Right lung (tissue), 10 donors: ENCODE measurements at places on chromosomes 3 and 15. TPM values are rescaled to one million over a fixed set of nuclear protein-coding genes. Genes with fewer than 3 reads are reported as not detected.

- peak; percentile 38 for DNase-seq
Observed at GRCh38 chr15:52227456-52227855, 36.3 kb upstream of the GNB5 start.

DNA sequence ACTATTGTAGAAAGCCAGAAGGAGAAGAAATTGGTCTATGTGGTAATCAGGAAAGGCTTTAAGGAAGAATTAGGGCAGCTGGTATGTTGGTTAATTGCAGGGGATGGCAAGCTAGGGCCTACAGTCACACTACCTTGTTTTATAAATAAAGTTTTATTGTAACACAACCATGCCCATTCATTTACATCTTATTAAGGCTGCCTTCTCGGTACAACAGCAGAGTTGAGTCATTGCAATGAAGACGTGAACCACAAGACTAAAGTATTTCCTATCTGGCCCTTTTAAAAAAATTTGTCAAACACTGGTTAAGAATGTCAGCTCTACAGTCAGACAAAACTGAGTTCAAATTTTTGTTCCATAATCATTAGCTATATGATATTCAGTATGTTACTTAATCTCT is 8.3 kb downstream of the SERPINI1 start:
- DNase-seq: no peak

DNA sequence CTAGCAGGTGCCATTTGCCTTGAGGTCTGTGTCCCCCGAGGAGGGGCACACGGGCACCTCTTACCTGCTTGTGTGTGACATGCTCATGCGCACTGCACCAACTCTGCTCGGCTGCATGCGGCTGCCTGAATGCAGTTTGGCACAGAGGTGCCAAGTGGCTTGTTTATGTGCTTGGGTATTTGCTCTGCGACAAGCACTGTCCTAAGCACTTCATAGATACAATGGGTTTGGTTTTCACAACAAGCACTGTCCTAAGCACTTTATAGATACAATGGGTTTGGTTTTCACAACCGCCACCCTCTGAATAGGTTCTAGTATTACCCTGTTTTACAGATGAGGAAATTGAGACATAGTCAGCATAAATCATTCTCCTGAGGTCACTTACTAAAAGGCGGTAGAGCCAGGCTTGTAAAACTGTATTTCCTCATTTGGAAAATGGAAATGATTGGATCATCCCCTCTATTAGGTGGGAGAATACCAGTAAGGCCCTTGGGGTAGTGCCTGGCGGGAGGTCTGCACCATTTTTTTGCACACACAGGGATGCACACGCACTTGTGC is 487 bp downstream of the ITIH4 start:
- DNase-seq: no peak

GRCh38 chr15:82093774-82094211 is 48.0 kb upstream of the MEX3B start:
- DNase-seq: no peak

DNA sequence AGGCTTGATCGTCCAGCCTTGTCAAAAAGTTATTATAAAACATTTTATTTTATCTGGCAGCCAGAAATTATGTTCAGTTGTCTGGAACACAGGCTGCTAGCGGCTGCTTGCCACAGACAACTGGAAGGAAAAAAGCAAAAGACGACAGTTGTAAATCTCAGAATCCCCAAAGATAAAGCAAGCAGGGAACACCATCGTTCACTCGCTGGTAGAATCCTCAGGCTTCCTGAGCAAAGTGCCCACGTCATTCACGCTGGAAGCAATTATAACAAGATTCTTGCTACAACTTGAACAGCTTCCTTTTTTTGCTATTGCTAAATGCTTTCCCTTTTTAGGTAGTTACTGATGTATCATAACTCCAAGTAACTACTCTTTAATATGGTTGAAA is 33.6 kb downstream of the ADAMTS17 start:
- DNase-seq: peak; percentile 25

DNA sequence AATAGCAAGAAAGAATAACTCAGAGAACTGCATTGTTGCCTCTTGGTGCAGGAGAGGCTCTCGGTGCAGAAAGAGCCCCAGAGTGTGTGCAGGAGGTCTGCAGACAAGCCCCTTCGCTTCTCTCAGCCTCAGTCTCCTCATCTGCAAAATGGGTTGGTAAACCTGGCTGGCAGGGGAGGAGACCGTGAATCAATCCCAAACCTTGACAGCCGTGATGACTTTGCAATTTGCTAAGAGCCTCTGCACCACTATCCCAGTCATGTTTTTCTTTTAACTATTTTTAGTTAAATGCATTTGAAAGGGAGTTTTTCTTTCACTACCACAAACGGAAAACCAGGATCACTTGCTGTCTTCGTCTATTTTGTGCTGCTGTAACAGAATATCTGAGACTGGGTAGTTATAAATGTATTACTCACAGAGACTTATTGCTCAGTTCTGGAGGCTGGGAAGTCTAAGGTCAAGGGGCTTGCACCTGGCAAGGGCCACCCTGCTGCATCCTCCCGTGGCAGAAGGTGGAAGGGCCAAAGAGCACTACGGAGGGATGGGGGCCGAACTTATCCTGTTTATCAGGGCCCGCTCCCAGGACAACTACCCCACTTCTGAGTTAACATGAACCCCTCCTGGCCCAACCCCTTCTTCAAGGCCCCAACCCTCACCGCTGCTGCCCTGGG is 14.2 kb upstream of the IQSEC1 start:
- DNase-seq: no peak

DNA sequence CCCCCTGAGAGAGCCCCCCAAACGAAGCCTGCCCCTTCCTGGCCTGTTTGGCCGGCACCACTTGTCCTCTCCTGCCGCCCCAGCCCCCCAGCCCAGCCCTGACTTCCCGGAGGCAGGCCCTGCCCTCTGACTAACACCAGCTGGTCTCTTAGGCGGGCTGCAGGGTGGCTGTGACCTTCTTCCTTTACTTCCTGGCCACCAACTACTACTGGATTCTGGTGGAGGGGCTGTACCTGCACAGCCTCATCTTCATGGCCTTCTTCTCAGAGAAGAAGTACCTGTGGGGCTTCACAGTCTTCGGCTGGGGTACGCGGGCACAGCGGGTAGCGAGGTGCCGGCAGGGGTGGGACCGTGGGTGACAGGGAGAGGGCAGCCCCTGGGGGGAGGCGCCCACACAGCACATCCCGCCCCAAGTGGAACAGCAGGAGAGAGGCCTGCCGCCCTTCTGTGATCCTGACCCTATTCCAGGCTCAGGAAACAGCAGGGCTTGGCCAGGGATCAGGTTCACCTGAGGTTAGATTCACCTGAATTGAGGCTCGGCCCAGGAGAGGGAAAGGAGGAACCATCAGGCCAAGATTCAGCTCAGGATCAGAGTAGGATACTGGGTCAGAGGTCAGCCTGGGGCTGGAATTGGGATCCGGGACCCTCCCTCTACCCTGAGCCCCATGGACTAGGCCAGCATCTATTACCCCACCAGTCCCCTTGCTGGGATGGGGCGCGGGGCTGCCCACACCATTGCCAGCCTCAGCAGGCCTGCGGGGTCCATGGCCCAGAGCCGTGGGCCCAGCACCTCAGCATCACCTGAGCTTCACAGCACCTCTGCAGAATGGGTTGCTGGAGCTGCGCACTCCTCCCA is 21.9 kb downstream of the PTH1R start:
- no peak for DNase-seq

GRCh38 chr15:62453375-62453774 is 288.3 kb upstream of the C2CD4B start:
- DNase-seq: no peak

DNA sequence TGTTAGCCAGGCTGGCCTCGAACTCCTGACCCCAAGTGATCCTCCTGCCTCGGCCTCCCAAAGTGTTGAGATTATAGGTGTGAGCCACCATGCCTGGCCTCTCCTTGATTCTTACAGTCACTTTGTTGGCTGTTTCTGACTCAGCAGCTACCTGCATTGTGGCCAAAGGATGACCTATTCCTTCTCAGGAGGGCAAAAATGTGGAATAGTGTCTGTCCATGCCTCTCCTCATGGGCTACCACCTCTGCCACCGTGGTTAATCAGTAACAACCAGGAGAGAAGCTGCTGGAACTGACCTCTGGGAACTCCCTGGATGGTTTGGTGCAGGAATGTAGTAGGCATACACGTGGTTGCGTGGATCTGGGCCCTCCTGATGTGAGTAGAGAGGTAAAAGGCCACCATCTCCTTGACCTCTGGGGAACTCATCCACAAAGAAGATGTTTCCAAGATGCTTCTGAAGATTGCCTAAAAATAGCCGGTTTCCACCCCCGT is 63.3 kb downstream of the FLNB start:
- DNase-seq: no peak

DNA sequence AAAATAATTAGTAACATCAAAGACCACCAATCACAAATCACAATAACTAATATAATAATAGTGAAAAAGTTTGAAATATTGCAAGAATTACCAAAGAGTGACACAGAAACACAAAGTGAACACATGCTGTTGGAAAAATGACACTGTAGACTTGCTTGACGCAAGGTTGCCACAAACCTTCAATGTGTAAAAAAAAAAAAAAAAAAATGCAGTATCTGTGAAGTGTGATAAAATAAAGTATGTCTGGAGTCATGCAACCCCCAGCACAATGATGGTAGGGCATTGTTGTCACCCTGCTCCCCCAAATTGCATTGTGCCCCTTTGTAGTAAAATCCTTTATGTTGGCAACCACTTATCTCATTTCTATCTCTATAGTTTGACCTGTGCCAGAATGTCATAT is 190.6 kb downstream of the PLCL2 start:
- no peak for DNase-seq

GRCh38 chr3:157520485-157521150 is 17.4 kb upstream of the VEPH1 start:
- DNase-seq: peak; percentile 65

DNA sequence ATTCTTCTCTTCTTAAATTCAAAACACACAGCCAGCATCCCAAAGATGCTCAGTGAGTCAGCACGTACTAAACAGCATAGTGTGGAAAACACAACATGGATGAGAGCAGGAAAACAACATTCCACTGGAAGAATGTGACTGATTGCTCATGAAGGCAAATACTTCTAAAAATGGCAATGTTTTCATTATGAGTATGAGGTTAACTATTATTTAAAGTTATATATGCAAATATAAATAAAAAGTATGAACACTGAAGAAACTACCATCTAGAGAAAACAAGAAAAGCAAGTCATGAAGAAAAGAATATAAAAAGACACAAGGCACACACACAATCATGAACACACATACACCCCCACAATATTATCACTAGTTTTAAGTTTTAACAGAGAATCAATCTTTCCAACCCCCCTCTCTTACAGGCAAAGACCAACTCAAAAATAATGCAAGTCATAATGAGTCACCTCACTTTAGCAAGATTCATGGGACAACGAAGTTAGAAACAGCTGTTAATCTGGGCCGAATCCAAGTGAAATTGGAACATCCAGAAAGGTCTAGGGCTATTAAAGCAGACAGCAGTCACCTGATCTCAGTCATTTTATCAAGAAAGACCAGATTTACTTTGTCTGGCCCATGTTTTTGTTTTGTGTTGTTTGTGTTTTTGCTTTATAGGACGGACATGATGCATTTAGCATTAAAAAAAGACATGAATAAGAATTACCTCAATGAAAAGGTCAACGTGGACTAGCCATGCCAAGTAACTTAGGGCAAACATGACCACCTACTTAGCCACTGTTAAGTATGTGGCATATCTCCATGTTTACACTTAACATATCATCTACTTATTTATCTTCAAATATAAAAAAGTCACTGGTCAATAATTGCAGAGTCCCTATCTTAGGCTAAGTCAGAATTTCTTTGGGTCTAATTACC is 18.1 kb downstream of the GBE1 start:
- DNase-seq: peak; percentile 15

DNA sequence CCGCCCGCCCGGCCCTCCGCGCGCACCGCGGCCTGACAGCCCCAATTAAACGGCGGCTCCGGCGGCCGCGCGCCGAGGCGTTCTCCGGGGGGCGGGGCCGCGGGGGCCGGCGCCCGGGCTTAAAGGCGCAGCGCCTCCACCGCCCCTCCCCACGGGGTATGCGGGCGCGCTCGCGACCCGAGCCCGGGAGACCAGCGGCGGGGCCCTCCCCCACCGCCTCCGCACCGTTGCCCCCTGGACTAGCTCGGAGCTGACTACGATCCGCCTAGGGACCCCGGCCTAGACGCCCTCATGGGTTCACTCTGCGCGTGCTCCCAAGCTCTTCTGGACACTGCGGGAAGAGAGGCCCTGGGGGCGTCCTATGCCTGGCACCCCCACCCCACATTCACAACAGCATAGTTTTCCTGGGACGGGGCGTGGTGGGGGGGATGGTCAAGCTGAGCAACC is at the start of gene DUSP7:
DUSP7 (minus strand) TSS at position 51 of the 447 bp plus-strand sequence. CDS start 205 bp downstream, outside the sequence.
- peak; percentile 78 for DNase-seq

GRCh38 chr3:123137001-123137400 is 64.7 kb upstream of the SEC22A start:
- DNase-seq: no peak

DNA sequence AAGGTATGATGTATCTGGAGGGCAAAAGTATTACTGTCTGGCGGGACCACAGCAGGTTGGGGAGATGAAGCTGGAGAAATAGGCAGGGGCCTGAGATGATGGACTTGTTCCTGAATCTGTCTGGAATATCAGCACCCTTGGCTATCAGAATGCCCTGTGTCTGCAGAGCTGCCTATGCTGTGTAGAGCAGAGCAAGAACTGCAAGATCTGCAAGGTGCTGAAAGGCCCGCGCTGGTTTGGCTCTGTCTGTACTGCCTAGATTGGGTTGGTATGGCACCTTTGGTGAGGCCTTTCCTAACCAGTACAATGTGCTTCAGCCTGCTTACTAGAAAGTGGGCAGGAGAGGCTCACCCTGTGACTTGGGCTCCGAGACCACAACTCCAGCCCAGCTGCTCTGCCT is 96.8 kb downstream of the WDR76 start:
- DNase-seq: no peak

- no peak for DNase-seq
Observed at GRCh38 chr3:74268753-74269152, 345.7 kb downstream of the CNTN3 start.

DNA sequence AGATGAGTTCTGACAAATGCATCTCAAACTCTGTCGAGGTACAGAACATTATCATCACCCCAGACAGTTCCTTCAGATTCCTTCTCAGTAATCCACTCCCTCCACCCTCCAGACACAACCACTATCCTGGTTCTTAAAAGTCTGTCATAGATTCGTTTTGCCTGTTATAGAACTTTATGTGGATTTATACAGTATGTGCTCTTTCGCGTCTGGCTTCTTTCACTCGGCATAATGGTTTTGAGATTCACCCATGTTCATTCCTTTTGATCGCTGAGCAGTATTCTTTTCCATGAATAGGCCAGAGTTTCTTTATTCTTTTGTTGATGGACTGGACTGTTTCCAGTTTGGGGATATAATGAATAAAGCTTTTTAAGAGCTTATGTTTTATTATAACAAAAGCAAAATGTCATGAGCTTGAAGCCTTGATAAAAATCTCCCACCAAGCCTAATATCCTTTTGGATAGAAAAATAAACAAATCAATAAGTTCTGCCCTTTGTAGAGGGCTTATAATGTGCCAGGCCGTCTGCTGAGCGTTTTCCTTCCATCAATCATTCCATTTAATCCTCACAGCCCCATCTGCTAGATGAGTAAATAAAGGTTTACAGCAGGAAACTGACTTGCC is 21.3 kb upstream of the RFTN1 start:
- DNase-seq: no peak

Gene ELL3
- 7.1 TPM for polyA plus RNA-seq

Gene CTXN2
- polyA plus RNA-seq: not detected

Gene NEIL1
- polyA plus RNA-seq: 31.7 TPM

Gene LSAMP
- polyA plus RNA-seq: 10.8 TPM

Gene OR4M2
- polyA plus RNA-seq: not detected

Gene TRH
- 0.14 TPM for polyA plus RNA-seq

Gene CA12
- polyA plus RNA-seq: 1.9 TPM

Gene SI
- polyA plus RNA-seq: not detected
